Small intestine (tissue), 16 donors: ENCODE measurements at places on chromosomes 6 and 20. TPM values are rescaled to one million over a fixed set of nuclear protein-coding genes. Genes with fewer than 3 reads are reported as not detected.

DNA sequence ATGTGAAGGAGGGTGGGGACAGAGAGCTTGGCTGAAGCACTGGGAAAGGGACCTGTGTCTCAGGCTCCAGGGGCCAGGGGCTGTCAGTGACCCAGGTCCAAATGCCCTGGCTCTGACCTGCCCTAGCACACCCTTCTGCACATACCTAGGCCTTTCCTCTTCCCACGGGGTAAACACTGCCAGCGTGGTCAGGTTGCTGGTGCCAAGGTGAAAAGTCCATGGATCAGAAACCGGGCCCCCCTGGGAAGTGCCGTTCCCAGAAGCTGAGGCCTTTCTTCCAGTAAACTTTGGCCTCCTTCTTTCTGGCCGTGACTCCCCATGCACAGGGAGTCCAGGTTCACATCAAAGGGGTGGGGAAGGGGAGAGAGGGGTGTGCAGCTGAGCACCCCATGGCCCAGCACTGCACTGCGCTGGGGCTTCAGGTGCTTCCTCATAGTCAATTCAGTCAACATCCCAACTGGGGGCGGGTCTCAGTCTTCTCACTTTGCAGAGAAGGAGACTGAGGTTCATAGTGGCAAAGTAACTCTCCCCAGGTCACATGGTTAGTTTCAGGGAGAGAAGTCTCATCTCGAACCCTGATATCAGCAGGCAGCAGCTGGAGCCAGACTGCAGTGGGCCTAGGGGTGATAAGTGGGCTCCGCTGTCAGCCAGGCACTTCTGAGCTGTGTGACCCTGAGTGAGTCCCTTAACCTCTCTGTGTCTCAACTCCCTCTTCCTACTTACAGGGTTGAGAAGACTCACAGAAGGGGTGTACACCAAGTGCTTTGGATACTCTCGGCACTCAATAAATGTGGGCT is 17.0 kb downstream of the PCK1 start:
- DNase-seq = peak; percentile 84

DNA sequence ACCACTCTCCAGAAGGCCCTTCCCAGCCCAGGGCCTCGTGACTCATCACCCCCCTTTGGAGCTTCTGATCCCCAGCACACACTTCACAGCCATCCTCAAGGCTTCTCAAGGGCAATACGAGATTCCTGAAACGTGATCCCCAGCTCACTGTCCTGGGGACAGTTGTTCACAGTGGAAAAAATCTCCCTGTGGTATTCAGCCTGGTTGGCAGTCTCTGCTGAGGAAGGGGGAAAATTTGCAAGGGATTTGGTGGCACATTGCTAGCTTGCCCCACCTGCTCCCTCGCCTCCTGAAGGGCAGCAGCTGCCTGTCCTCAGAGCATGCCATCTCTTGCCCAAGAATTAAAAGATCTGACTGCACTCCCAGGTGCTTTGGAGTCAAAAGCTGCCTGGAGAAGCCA is 20.7 kb upstream of the PKHD1 start:
- DNase-seq = no peak

DNA sequence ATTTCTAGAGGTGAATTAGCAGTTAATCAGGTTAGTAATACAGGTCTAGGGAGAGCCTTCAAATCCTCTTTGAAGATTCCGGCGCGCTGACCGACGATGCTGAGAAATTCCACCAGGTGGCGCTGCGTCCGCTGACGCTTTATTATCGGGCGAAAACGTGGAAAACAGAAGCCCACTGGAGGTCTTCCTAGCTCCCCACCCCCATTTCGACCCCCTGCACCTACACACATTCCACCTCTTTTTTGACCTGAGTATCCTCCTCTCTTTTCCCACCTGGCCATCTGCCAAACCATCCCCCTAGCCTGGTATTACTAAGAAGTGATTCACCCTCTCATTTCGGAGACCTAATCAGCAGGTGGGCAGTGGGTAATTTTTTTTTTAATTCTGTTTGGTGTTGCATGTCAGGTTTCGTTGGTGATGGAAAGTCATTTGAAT is 65.4 kb upstream of the RIN2 start:
- peak; percentile 78 for DNase-seq

DNA sequence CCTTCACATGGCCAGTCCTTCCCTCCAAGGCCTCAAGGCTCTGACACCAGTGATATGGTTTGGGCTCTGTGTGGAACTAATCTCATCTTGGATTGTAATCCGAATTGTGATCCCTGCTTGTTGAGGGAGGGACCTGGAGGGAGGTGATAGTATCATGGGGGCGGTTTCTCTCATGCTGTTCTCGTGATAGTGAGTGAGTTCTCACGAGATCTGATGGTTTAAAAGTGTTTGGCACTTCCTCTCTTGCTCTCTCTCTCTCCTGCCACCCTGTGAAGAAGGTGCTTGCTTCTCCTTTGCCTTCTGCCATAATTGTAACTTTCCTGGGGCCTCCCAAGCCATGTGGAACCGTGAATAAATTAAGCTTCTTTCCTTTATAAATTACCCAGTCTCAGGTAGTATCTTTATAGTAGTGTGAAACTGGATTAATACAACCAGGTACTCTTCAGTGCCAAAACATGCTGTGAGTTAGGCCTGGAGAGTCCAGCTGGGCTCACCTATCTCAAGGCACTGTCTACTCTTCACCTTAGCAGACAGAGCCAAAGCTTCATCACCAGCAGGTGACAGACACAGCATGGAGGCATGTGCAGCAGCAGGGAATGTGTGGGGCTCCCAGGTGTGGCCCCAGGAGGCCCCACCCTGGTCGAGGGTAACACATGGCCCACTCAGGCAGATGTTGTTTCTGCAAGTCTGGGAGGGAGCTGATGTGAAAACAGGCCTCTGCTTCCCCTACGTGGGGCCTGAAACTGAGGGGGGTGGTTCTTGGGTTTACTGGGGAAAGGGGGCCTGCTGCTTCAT is 97.5 kb upstream of the CDYL start:
- DNase-seq = no peak

Gene CABLES2
- 1.3 TPM for polyA plus RNA-seq
